Diencephalon (tissue), 1 donor: ENCODE measurements at places on chromosomes 7 and 10. TPM values are rescaled to one million over a fixed set of nuclear protein-coding genes. Genes with fewer than 3 reads are reported as not detected.

PDE6C gene
- total RNA-seq = not detected

LMTK2 gene
- 49.8 TPM for total RNA-seq

UNC5B gene
- 7.4 TPM for total RNA-seq

ASAH2 gene
- total RNA-seq = 3.0 TPM

OR2F2 gene
- total RNA-seq = not detected

PNLIPRP3 gene
- not detected for total RNA-seq
